HAP-1 (cell line): ENCODE measurements at places on chromosomes 2 and 18.

DNA sequence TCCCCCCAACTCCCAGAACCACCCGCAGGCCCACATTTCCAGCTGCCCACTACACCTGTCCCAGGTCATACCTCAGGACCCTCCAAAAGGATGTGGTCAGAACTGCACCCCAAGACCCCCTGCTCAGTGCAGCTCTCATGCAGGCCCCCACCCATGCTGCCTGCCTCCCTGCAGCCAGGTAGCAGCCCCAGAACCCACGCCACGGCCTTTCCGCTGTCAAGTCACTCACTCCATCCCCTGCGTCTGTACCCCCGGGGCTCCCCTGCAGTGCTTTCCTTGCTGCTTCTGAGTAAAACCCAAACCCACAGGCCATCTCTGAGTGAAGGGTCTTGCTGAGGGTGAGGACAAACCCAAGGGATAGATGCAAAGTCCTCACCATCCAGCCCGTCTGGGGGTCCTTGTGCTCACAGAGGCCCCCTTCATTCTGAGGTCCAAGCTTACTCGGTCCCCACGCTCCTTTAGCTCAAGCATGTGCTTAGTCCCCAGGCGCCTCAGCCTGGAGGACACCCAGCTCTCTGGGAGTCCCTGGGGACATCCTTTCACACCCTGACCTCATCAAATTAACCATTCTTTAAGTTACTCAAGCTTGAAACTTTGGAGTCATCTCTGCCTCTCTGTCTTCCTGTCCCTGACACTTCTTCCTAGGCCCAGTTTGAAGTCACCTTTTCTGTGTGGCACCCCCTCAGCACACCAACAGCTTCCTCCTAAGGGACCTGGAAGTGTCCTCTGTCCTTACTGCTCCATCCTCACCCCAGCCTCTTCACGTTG, 130.1 kb downstream of the SMAD7 start:
- DNase-seq = no peak

DNA sequence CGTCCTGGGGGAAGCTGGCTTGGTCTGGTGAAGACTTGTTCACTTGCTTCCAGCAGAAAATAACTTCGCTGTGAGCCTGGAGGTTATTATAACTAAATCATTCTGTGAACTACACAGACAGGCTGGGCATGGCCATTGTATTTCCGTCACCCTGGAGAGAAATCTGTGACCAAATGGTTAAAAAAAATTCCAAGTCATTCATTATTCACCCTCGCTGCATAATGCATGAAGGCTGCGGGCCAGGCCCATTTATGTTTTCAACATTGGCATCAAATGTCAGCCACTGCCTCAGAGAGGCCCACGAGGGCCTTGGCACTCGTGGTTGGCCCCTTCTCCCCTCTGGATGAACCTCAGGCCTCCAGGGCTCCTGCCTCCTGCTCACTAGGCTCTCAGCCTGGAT, 57.7 kb downstream of the RRM2 start:
- no peak for DNase-seq

GRCh38 chr2:52613064-52613463, 1154.5 kb upstream of the CHAC2 start:
- DNase-seq = no peak

DNA sequence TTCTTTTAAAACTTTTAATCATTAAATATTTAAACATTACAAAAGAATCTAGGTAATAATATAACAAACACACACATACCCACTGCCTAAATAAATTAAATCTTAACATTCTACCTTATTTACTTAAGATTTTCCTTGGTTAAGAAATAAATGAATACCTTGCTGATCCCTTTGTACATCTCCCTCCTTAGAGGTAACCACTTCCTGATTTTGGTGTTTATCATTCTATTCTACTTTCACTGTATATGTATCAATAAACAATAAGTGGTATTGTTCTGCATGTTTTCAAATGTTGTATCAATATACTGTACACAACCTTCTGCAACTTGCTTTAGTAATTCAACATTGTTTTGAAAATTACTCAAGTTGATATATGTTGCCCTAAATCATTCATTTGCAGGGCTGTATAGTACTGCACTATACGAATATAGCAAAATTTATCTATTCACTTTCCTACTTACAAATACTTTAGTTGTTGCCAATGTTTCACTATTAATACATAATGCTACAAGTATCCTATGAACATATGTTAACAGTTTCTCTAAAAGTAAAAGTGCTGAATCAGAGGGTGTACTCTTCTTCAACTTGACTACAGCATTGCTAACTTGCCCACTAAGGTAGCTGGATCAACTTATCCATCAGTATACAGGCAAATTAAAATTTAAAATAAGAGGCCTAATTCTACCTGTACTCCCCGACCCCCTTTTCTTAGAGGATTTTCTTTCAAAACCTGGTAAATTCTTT, 65.8 kb downstream of the MEMO1 start:
- no peak for DNase-seq

- no peak for DNase-seq
These were observed 2.2 kb downstream of the RND3 start for GRCh38 chr2:150485114-150485870.

- DNase-seq = no peak
These were observed 304.7 kb downstream of the TCF4 start for GRCh38 chr18:55283309-55283708.

DNA sequence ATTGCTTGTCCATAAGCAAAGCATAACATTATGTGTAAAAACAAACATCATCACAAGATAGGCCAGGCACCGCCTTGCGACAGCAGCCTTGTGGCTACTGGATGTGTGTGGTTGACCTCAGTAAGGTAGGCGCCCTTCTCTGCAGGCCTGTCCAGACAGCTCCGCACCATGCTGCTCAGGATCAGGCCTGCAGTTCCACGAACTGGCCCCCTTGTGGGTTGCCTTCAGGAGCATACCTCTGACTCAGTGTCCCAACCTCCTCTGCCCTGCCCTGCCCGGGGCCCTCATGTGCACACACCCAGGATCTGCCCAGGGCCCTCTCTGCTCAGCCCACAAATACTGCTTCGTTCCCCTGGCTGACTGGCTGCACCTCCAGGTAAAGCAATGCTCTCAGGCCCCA, 16.1 kb upstream of the ZNF236 start:
- DNase-seq = no peak
